Right atrium auricular region (tissue), 2 donors: ENCODE measurements at places on chromosomes 16 and 17. TPM values are rescaled to one million over a fixed set of nuclear protein-coding genes. Genes with fewer than 3 reads are reported as not detected.
A peak's percentile ranks its signal among the peaks of the same experiment; 100 is the strongest.

DNA sequence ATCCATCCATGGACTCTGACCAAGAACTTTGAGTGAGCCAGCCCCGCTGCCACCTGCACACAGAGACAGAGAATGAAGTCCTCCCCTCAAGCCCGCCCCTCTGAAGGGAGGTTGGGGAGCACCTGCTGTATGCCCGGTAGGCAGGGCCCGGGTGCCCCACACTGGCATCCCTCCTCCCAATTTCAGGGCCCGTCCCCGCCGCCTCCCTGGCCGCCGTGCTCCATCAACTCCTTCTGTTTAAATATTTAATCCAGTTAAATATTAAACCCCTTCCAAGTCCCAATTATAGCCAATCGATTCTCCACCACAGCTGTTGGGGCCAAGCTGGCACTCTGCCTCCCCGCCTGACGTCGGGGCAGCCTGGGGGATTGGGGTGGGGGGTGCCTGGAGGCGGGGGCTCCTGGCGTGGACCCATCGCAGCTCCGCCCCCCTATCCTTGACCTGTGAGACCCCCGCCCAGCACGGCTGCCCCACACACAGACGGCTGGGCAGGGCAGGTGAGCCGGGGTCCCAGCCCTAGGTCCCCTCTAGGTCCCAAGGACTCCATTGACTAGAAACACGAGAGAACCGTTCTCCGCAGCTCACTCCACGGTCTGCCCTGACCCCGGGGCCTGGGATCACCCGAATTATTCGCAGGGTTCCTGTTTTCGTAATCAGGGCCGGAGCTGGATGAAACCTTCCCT lies 18.0 kb upstream of the CACNA1H start:
- no peaks in the 10 kb centered on the region for H3K36me3 ChIP-seq
- no peak overlapping the region for H3K27ac ChIP-seq
- no peak for DNase-seq
- no peaks in the 10 kb centered on the region for H3K4me1 ChIP-seq

GRCh38 chr16:89164436-89164835 lies 7.1 kb upstream of the CDH15 start:
- H3K27me3 ChIP-seq = no peaks in the 10 kb centered on the region
- no peak overlapping the region for H3K4me3 ChIP-seq
- DNase-seq = no peak
- H3K4me1 ChIP-seq = peaks cover 10% of the 10 kb centered on the region

GRCh38 chr17:72525225-72526015 lies 404.6 kb downstream of the SOX9 start:
- no peaks in the 10 kb centered on the region for H3K4me1 ChIP-seq
- H3K27ac ChIP-seq = no peak overlapping the region
- H3K27me3 ChIP-seq = no peaks in the 10 kb centered on the region
- H3K4me3 ChIP-seq = no peak overlapping the region
- DNase-seq = no peak

The KRTAP4-1 gene
- not detected for total RNA-seq

DNA sequence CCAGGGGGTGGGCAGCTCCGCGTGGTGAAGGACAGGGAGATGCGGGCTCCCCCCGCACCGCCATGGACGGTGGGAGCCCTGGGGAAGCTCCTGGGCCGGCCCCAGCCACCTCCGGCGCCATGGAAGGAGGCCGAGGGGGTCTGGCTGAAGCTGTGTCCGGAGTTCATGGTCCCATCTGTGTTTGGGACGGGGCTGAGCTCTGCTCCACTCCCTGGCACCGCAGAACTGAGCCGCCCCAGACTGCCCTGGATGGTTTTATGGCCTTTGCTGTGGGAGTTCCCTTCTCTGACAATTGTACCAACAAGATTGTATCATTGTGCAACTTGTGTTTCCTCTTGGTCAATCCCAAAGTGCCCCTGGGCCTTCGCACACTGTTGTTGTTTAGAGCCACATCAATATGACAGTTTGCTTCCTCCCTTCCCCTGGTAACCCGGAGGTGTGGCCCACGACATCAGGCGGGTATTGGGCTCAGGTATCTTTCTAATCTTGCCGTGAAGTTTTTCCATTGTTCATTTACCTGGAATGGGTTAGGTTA lies 942 bp downstream of the KRT23 start:
- no peaks in the 10 kb centered on the region for H3K36me3 ChIP-seq
- no peak for DNase-seq
- H3K4me1 ChIP-seq = no peaks in the 10 kb centered on the region
- no peak overlapping the region for H3K27ac ChIP-seq
- no peak overlapping the region for H3K4me3 ChIP-seq

The MT1H gene
- not detected for total RNA-seq

DNA sequence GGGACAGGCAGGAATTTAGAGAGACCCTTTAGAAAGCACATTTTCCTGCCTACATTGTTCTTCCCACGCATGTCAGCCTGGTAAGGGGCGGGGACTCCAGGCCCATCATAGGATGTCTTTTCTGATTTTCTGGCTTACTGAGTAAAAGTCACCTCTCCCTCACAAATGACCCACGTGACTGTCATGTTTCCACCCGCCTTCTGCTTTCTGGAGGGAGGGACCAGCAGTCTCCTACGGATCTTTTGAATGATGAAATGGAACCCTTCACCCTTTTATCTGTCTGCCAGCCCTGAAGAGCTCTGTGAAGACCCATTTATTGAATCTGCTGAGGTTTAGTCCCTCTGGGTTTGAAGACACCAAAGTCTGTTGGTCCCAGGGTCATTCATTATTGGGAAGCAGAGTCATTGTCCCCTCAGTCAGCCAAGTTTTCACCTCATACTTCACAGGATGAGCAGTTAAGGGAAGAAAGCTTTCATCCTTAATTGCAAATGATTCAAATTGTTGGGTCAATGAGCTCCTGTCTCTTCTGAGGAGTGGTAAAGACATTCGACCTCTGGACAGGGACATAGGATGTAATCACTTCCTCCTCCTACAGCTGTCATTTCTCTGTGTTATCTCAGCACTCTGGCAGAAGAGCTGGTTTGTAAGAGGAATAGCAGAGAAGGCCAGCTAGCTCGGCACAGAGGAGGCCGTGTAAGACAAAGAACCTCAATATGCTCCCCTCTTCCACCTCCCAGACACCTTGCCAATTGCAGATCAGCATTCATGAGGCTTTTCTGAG lies 446.1 kb downstream of the HS3ST3B1 start:
- no peaks in the 10 kb centered on the region for H3K27me3 ChIP-seq
- no peaks in the 10 kb centered on the region for H3K36me3 ChIP-seq
- no peak for DNase-seq
- no peak overlapping the region for H3K27ac ChIP-seq

- peaks cover 82% of the 10 kb centered on the region for H3K36me3 ChIP-seq
- no peaks in the 10 kb centered on the region for H3K4me1 ChIP-seq
- no peak for DNase-seq
- H3K27ac ChIP-seq = no peak overlapping the region
- H3K27me3 ChIP-seq = no peaks in the 10 kb centered on the region
- H3K4me3 ChIP-seq = no peak overlapping the region
Observed at GRCh38 chr16:28100810-28101532, 37.5 kb upstream of the GSG1L start.

DNA sequence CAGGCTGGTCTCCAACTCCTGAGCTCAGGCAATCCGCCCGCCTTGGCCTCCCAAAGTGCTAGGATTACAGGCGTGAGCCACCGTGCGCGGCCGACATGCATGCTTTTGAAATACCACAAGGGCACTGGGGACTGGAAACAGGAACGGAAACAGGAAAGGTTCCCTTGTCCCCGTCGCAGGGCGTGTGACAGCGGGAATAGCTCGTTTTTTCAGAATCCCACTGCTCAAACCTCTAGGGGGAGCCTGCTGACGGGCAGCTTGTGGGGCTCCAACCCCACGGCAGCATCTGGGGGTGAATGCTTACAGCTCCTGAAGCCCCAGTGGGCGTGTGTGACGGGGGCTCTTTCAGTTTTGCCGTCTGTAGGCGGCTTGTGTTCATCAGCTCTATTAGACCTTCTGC lies 18.8 kb upstream of the ASGR2 start:
- H3K36me3 ChIP-seq = no peaks in the 10 kb centered on the region
- no peak overlapping the region for H3K27ac ChIP-seq
- H3K4me3 ChIP-seq = no peak overlapping the region

GRCh38 chr17:39243155-39243554 lies 17.4 kb upstream of the STAC2 start:
- peaks cover 15% of the 10 kb centered on the region for H3K4me1 ChIP-seq
- H3K27me3 ChIP-seq = no peaks in the 10 kb centered on the region
- no peak overlapping the region for H3K4me3 ChIP-seq
- no peak overlapping the region for H3K27ac ChIP-seq
- H3K36me3 ChIP-seq = no peaks in the 10 kb centered on the region

- no peaks in the 10 kb centered on the region for H3K27me3 ChIP-seq
- H3K4me1 ChIP-seq = peaks cover 40% of the 10 kb centered on the region
- H3K4me3 ChIP-seq = no peak overlapping the region
- H3K27ac ChIP-seq = peak overlapping the region; percentile 82
- DNase-seq = no peak
- peaks cover 54% of the 10 kb centered on the region for H3K36me3 ChIP-seq
Observed at GRCh38 chr16:46731691-46732555, 16.2 kb downstream of the MYLK3 start.

DNA sequence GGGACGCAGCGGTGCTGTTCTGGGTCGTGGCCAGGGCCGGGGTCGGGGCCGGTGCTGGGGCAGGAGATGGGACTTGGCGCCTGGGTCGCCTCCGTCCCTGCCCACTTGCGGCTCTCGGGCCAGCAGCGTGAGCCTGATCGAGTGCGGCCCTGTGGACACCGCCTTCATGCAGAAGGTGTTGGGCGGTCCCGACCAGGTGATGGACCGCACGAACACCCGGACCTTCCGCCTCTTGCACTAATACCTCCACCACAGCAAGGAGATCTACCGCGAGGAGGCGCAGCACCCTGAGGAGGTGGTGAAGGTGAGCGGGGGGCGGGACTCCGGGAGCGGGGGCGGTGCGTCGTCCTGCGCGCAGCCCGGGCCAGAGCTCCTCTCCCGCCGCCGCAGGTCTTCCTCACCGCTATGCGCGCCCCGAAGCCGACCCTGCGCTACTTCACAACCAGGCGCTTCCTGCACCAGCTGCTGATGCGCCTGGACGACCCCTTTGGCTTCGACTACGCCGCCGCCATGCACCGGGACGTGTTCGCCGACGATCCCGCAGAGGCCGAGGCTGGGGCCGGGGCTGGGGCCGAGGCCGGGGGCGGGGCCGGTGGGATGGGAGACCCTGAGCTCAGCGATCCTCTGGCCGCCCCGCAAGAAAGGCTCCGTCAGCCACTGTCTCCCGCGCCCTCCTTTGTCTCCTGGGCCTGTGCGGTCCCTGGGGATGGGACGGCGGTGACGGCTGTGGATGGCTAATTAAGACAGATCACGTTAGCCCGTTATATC lies 4.5 kb upstream of the HSD17B1 start:
- H3K4me3 ChIP-seq = no peak overlapping the region
- H3K27ac ChIP-seq = no peak overlapping the region
- no peaks in the 10 kb centered on the region for H3K27me3 ChIP-seq

DNA sequence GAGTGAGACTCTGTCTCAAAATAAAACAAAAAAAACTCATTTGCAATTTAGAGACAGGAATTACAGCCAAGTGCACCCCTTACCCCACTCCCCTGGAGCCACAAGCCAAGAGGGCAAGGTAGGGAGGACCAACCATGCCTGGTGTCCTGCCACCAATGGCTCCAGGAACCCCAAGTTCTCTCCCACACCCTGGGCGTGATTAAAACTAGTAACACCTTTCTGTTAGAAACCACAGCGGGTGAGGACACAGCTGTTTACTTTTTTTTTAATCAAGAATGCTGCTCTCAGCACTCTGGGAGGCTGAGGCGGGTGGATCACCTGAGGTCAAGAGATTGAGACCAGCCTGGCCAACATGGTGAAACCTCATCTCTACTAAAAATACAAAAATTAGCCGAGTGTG lies 38.1 kb downstream of the ANKRD11 start:
- no peaks in the 10 kb centered on the region for H3K4me1 ChIP-seq
- H3K36me3 ChIP-seq = no peaks in the 10 kb centered on the region
- H3K4me3 ChIP-seq = no peak overlapping the region

GRCh38 chr16:46991729-46992704 lies 18.5 kb upstream of the DNAJA2 start:
- H3K4me1 ChIP-seq = no peaks in the 10 kb centered on the region
- no peaks in the 10 kb centered on the region for H3K36me3 ChIP-seq
- no peaks in the 10 kb centered on the region for H3K27me3 ChIP-seq
- no peak overlapping the region for H3K4me3 ChIP-seq
- DNase-seq = no peak
- no peak overlapping the region for H3K27ac ChIP-seq

The CNGB1 gene
- total RNA-seq = not detected

DNA sequence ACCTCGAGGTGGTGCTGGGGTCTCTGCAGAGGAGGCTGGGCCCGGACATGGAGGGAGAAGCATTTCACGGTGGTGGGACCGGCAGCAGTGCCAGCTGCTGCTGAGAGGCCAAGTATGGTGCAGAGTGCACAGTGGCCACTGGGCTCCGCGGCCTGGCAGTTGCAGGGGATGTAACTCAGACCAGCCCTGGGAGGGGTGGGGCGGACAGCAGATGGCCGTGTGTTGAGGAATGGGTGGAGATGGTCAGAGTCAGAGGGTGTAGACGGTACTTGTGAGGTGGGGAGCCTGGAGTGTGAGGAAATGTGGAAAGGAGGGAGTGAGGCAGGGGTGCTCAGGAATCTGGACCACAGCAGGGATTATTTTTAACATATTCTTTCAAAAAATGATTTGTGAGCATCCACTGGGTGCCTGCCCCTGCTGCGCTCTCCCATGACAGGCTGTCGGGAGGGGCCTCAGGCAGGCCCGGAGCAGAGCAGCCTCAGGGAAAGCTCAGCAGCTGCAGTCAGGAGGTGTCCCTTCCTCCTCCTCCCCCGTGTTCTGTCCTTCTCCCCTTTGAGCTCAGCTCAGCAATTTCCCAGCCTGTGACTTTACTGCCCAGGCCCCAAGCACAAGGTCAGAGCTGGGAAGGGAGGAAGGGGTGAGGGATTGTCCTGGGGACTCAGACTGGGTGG lies 113.1 kb downstream of the RAP1GAP2 start:
- H3K4me1 ChIP-seq = no peaks in the 10 kb centered on the region
- H3K27ac ChIP-seq = peak overlapping the region; percentile 50
- no peak for DNase-seq
- H3K4me3 ChIP-seq = no peak overlapping the region

GRCh38 chr17:39151943-39152818 lies 744 bp upstream of the PLXDC1 start:
- no peak for DNase-seq
- peaks cover 18% of the 10 kb centered on the region for H3K4me1 ChIP-seq
- no peaks in the 10 kb centered on the region for H3K27me3 ChIP-seq
- H3K4me3 ChIP-seq = peak overlapping the region; percentile 89
- H3K36me3 ChIP-seq = no peaks in the 10 kb centered on the region
- H3K27ac ChIP-seq = peak overlapping the region; percentile 99

- H3K27ac ChIP-seq = peak overlapping the region; percentile 52
- no peak for DNase-seq
- H3K27me3 ChIP-seq = no peaks in the 10 kb centered on the region
- no peaks in the 10 kb centered on the region for H3K4me1 ChIP-seq
- no peaks in the 10 kb centered on the region for H3K36me3 ChIP-seq
- H3K4me3 ChIP-seq = no peak overlapping the region
Observed at GRCh38 chr16:14181371-14182050, 110.4 kb downstream of the MRTFB start.

GRCh38 chr16:595094-595528 lies 5.2 kb downstream of the RAB40C start:
- no peaks in the 10 kb centered on the region for H3K27me3 ChIP-seq
- no peak overlapping the region for H3K4me3 ChIP-seq
- DNase-seq = no peak
- H3K36me3 ChIP-seq = no peaks in the 10 kb centered on the region
